Activated T-cell treated with anti-CD3 and anti-CD28 coated beads, Interleukin-2, amount 50 U/mL, for 1 hour (primary cell): ENCODE measurements at places on chromosomes 7 and 10.

DNA sequence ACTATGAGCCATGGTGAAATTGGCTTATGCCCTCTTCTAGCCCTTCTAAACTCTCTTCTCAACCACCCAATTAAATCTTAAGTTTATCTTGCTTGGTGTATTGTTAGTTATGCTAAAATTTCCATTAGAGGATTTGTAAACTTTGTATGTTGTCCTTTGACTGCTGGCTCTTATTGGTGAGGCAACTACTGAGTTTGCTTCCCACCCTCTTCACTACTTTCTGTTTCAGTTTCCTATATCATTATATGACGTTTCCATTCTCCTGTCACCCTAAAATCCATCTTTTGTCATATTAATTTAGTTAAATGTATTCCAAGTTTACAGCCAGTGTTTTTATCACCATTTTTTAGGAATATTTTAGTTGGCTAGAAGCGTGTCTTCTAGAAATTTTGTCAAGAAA, 80.9 kb upstream of the VWC2 start:
- no peak for DNase-seq

DNA sequence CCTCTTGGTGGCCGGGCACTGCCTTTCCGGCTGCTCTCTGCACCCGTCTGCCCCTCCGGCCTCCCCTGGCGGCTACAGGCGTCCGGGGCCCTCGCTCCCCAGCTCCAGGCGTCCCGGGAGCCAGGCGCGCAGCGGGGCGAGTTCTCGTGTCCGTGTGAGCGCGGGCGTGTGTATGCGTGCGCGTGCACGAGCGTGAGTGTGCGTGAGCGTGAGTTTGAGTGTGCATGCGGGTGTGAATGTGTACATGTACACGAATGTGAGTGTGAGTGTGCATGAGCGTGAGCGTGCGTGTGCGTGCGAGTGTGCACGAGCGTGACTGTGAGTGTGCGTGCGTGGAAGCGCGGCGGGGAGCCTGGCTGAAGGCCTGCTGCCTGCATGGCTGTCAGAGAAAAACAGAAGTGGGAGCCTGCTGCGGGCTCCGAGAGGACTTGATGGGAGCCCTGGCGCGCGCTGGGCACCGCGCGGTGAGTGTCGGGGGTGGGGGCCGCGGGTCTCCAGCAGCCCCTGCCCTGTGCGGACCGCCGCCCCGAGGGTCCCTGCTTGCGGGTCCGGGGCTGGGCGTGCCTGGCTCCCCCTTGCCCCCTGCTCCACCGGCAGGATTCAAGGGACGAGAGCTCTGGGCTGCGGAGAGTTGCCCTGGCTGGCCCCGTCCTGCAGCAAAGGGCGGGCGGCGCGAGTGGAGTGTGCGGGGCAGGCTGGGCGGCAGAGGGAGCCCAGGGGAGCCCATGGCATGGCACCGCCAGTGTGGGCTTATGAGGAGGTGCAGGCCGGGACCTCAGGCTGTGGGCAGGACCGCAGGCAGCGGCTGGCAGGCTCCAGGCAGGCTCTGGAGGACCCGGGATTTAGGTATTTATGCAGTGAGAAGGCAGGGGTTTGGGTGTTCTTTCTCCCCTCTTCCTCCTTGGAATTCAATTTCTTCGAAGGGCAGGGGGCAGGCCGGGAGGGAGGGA, 75.8 kb upstream of the EN2 start:
- no peak for DNase-seq

DNA sequence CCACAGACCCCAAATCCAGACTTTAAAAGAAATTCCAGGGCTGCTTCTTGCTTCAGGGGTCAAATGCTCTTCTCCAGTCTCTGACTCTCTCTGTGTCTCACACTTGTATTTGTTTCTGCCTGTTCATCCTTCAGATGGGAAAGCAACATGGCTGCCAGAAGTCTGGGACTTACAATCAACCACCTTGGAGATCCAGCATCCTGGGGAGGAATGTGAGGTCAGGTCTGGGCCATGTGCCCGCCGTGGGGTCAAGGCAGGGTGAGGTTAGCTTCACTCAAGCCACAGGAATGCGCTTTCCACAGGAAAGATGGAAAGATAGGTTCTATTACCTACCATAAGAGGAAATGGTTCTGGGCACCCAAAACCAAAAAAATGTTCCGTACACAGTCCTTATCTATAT, 34.3 kb upstream of the NPVF start:
- no peak for DNase-seq

DNA sequence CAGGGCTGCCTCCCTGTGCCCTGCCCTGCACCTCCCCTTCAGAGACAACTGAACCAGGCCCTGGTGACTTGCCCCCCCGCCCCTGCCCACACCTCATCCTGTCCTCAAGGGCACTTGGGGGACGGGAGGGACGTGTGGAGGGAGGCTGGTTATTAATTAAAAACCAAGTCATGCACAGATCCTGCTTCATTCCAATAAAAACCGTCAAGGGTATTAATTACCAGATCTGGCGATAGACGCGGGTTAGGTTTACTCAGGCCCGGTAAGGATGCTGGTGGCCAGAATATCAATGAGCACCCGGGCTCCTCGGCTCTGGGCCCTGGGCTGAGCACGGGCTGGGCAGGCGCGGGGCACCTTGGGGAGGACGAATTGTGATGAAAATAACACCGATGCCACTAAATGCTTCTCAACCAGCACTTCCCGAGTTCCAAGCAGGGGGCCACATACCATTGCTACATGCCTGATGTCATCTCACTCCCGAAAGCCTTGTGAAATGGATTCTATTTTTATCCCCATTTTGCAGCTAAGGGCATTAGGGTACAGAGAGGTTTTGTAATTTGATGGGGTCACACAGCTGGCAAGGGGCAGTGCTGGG, 24.5 kb upstream of the GTF2IRD1 start:
- no peak for DNase-seq

GRCh38 chr7:73615886-73616285, 8.4 kb downstream of the MLXIPL start:
- DNase-seq, result no peak

- no peak for DNase-seq
Observed at GRCh38 chr10:77949167-77949566, 22.6 kb upstream of the DLG5 start.

- no peak for DNase-seq
Observed at GRCh38 chr7:117061751-117062150, 108.5 kb downstream of the ST7 start.

DNA sequence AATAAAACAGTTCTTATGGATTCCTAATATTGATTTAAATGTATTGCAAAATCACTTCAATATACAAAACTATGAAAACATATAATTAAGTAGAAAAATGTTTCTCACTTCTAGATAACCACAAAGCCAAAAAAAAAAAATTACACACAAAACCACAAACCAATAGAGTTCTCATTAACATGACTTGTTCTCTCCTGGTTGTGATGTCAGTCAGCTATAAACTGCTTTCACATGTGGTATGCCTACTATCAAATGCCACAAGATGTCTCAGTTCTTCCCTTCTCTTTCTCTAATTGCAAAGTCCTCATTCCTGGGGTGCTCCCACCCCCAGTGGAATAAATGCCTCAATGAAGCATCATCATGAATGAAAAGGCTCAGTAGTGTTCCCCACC, 16.6 kb downstream of the GNAI1 start:
- no peak for DNase-seq

DNA sequence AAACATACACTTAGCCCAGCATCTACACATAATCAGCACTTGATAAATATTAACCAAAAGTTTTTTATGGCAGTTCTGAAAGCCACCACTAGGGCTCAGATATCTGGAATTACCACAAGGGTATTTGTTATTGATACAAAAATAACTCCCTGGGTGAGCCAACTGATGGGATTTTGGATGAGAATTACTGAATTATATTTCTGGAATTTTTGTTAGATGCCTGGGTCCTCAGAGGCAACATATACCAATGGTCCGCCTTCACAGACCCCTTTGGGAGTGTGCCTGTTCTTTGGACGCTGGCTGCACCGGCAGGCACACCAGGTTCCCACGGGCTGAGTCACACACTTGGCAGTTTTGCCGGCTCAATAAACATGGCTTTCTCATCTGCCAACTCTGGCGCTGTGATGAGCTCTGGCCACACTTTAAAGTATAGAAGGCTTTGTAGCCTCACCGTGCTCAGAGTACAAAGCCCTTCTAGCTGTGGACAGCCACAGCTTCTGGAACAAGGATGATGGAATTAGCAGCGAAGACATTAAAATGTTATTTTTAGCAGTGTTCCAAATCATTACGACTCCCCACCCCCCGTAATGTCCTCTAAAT, 24.5 kb upstream of the EEPD1 start:
- no peak for DNase-seq

GRCh38 chr7:28315565-28316410, 96.5 kb upstream of the CREB5 start:
- DNase-seq, result no peak

- DNase-seq, result no peak
Observed at GRCh38 chr7:143321734-143322133, 5.8 kb downstream of the CLCN1 start.

DNA sequence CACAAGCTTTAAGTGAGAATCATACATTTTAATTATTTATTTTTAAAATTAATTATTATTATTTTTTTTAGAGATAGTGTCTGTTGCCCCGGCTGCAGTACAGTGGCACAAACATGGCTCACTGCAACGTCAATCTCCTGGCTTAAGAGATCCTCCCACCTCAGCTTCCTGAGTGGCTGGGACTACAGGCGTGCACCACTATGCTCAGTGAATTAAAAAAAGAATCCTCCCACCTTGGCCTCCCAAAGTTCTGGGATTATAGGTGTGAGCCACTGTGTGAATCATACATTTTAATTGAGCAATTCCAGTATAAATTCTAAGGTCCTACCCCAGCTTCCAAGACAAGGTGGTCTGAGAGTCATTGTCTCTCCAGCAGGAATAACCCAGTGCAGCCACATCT, 172.4 kb downstream of the JAZF1 start:
- DNase-seq, result no peak
